Hematopoietic multipotent progenitor cell treated with erythropoietin and hydrocortisone succinate and interleukin-3 and kit ligand, for 4 days (in vitro differentiated cells): ENCODE measurements at places on chromosomes 12 and 14.

- no peak for DNase-seq
Measured at GRCh38 chr12:20351406-20351805, 16.9 kb upstream of the PDE3A start.

- no peak for DNase-seq
Measured at GRCh38 chr12:69610729-69611128, at the start of gene LRRC10. LRRC10 (minus strand) TSS chr12:69610907; CDS start chr12:69610838, 69 bp downstream.

- peak; percentile 64 for DNase-seq
Measured at GRCh38 chr12:102824218-102824835, 92.7 kb downstream of the PAH start.

DNA sequence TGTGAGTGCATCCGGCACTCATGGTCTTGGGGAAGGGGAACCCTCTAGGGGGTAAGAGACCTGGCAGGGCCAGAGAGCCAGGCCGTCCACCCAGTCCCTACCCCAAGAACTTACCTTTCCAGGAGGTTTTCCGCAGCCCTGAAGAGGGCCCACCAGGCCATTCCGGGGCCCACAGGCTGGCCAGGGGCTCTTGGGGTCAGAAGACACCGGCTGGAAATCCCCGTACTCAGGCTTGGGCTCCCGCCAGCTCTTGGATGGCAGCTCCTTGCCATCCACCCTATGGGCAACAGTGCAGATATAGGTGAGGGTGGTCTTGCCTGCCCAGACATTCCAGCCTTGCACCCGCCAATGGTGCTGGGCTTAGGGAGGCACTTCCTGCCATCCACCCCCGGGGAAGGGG is 34.6 kb downstream of the NCKAP5L start:
- DNase-seq = no peak

DNA sequence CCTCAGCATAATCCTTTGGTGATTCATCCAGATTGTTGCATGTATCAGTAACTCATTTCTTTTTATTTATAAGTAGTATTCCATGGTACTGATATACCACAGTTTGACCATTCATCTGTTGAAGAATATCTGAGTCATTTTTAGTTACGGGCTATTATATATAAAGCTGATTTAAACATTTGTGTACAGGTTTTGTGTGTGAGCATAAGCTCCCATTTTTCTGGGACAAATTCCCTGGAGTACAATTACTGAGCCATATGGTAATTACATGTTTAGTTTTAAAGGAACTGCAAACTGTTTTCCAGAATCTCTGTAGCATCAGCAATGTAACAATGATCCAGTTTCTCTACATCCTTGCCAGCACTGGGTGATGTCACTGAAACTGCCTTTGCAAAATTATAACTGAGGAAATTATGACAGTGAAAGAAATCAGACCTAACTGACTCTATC is 236.2 kb upstream of the KRR1 start:
- DNase-seq = no peak

- no peak for DNase-seq
Measured at GRCh38 chr14:64636980-64637429, 67.2 kb upstream of the PLEKHG3 start.

DNA sequence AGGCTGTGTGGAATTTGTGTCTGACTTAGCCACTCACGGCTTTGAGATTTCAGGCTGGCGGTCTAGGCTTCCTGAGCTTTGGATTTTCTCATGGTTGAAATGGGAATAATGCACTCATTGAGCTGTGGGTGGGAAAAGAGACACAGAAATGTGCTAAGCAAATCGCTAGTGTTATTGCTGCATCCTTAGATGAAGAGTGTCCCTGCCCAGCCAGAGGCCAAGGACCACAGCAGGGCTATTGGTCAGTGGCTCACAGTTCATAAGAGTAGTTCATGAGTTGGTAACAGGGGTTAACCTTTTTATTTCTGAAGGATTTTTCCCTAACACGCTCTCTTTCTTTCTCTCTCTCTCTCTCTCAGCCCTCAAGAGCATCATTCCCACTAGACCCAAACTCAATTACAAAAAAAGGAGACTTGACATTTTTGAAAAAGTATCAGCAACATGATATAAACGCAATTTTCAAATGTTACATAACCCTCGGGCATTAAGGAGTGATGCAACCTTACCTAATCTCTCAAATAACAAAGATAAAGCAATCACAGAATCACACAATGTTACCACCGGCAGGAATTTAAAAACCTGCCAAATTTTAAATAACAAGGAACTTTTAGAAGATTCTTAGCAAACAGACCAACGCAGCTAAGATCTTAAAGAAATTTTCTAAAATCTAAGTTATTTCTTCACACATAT is 36.7 kb upstream of the RMST start:
- DNase-seq = no peak

GRCh38 chr14:54772451-54772881 is 130.2 kb downstream of the GCH1 start:
- no peak for DNase-seq

GRCh38 chr12:56763753-56764657 is 881 bp downstream of the HSD17B6 start:
- DNase-seq = no peak

DNA sequence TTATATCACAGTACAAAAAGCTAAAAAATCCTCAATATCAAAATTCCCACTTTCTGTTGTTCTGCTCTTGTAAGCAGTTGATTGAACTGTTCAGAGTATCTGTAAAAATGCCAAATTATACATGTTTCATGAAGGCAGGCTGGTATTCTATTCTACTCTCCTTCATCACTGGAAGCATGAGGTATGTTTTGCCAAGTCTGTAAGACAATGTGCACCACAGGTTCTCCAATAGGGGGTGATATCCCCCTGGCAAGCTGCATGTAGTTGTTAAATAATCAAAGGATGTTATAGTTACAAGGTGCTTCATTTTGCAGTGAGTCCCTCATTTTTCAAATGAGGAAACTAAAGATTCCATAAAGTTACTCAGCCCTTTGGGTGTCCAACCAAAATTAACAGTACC is 15.1 kb upstream of the NEK9 start:
- DNase-seq = peak; percentile 64

- no peak for DNase-seq
Measured at GRCh38 chr14:47959740-47960139, 284.3 kb upstream of the MDGA2 start.

- DNase-seq = no peak
Measured at GRCh38 chr14:46999661-47000060, 348.1 kb upstream of the RPL10L start.

DNA sequence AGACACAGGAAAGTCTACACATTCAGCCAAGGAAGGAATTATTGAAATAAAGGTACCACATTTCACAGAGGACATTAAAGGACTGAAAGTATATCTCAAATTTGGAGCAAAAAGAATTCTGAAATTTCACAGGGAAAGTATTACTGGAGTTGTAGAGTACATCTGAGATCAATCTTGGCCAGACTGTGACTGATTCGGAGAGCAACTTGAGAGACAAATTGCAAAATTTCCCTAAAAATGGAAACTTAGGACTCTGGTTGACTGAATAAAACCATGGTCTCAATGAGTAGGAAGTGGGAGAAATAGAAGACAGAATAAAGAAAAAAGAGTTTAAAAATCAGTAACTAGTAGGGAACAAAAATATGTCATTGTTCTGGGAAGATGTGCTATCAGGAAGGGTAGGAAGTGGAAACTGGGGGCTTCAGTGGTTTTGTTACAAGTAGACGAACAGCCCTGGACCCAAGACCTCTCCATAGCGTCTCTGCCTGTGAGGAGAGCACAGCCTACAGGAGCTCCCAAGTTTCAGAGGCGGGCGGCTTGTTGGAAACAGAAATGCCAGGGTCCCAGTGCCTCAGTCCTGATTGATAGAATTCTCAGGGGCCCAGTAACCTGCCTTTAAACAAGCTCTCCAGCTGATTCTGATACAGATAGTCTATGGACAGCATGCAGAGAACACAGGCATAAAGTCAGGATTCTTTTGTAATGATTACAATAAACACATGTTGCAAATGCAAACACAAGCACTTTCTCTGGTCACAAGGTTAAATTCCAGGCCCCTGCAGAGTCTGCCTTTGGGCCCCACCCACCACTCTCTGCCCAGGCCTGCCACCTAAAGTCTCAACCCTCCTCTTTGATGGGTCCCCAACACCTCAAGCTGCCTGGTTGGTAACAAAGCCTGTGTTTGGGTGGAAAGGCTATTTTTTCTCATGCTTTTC is 63.1 kb downstream of the BBS10 start:
- DNase-seq = no peak

- DNase-seq = no peak
Measured at GRCh38 chr12:71649401-71649800, 14.2 kb downstream of the ZFC3H1 start.
